Testis (tissue), 5 donors: ENCODE measurements at places on chromosomes 5 and 9. TPM values are rescaled to one million over a fixed set of nuclear protein-coding genes. Genes with fewer than 3 reads are reported as not detected.

DNA sequence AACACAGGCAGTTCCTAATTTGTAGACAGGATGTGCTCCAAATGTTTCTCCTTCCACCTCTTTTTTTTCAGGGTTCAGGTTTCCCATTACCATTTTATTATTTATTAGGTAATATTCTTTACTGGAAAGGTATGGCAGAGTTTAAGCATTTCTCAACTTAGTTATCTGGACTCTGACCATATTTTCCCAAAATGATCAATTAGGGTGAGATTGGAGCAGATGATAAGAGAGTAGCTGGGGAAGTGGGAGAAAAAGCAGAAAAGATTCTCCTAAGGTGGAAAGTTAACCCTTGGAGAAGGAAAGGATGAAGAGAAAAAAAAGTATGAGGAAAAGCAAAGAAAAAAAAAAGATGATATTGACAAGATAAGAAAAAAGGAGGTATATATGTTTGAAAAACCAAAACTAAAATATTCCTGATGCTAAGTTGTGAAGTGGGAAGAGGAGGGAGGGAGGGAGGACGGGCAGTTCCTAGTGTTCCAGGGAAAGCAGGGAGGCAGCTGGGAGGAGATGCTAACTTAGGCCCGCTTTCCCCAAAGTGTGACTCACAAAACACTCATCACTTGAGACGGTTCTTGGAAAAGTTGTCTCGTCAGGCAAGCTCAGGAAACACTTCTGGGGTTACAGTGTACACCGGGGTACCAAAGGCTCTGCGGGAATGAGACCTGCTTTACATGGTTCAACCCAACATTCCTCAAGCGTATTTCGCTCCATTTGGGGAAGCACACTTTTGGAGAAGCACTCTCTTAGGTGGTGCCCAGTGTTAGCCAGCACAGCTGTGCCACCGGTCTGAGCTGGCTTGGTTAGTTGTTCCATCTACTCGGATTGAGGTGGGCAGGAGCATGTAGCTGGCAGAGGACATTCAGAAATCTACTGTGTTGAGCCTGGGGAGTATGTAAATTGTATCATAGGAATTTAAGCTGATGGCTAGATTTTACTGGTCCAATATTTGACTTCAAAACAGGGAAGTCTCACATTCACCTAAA is 35.1 kb downstream of the B4GALT1 start:
- peak; percentile 55 for DNase-seq

- DNase-seq = peak; percentile 22
Measured at GRCh38 chr5:110757118-110757729, 18.4 kb downstream of the SLC25A46 start.

DNA sequence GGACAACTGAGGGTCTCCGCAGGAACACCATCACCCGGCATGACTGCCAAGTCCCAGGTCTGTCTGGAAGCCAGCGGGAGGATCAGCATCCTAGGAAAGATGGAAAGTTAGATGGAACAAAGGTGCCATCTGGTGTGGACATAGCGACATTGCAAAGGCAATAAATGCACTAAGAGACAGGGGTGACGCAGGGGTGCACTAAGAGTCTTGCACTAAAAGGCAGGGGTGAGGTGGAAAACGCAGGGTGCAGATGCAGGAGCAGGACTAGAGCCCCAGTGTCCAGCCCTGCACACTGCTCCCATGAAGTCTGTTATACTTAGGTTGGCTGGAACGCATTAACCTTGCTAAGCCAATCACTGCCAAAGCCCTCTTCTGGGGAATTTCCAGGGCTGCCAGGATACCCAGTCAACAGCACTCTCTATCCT is 15.5 kb downstream of the ATOX1 start:
- peak; percentile 72 for DNase-seq

GRCh38 chr5:170420806-170421412 is 31.7 kb upstream of the KCNMB1 start:
- peak; percentile 79 for DNase-seq

GRCh38 chr5:10489810-10490426 is 48.2 kb downstream of the ROPN1L start:
- no peak for DNase-seq

- DNase-seq = peak; percentile 65
Measured at GRCh38 chr9:96327694-96328352, 25.8 kb upstream of the HSD17B3 start.

DNA sequence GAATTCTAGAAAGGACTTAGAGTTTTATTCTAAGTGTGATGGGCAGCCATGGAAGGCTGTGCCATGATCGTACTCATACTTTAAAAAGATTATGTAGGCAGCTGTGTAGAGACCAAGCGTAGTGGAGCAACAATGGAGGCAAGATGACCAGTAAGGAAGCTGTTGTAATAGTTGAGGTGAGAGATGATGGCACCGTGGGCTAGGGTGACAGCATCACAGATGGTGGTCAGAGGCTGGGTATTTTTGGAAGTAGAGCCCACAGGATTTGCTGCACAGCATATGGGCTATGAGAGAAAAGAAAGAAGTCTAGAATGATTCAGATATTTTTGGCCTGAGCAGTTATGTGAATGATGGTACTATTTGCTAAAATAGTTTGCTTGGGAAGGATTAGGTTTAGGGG is 7.7 kb downstream of the ARHGAP26 start:
- no peak for DNase-seq

SLC1A1 gene
- polyA plus RNA-seq = 1.2 TPM

LTC4S gene
- 4.8 TPM for polyA plus RNA-seq

NR6A1 gene
- polyA plus RNA-seq = 54.6 TPM

PHYHD1 gene
- polyA plus RNA-seq = 15.1 TPM

GRCh38 chr9:135655317-135655716 is 7.8 kb upstream of the LCN9 start:
- no peak for DNase-seq
